Upper lobe of left lung (tissue), 6 donors: ENCODE measurements at places on chromosomes 7 and 10.

DNA sequence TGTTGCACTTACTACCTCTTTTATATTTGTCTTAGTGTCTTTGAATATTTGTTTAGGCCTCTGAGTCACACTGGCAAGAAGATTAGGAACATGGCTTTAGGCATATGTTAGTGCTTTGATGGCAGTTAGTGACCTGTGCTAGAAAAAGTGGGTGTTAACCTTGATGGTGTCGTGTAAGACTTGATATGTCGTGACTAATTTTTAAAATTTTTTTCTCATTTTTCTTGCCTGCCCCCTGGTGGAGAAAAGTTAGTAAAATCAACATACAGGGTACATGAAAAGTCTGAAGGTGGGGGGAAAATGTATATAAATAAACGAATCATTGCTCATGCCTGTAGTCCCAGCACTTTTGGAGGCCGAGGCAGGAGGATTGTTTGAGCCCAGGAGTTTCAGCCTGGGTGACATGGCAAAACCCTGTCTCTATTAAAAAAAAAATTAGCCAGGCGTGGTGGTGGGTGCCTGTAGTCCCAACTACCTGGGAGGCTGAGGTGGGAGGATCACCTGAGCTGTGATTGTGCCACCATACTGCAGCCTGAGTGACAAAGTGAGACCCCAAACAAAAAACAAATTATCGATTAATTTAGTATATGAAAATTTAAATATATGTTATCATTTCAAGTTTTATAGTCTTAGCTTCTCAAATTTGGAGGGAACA, 44.6 kb downstream of the TAX1BP1 start:
- no peak for DNase-seq

DNA sequence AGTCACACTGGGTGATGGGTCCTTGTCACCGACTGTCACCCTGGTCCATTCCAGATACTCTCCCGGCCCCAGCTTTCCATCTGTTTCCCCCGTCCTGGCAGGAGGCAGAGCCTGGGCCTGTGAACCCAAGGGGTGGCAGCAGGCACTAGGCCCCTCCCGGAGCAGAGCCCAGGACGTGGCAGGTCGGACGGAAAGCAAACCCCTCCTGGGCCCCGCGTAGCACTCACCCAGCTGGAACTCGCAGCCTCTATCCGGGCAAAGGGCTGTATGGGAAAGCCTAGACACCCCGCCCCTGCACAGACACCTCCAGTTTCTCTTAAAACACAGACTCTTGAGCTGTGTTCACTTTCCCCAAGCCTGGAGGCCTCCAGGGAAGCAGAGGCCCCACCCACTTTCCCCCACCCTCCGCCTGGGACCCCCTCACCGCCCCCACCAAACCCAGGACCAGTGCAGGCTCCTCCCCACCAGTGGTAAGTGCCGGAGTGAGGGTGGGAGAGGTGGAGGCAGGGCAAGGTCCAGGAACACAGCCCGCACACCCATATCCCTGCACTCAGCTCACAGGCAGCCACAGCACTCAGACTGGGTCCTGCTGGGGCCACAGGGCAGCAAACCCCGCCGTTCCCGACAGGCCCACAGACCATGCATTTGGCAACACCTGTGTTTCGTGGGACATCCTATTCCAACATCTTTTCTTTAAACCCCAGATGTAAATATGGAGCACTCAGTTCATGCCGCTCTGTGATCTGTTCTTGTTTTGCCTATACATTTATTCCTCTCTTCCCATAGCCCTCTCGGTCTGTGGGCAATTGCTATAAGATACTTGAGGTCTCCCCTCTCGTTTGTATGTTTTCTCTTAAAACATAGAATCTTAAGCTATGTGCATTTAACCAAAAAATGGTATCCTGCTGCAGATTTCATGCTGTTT, 98.2 kb upstream of the PDGFA start:
- no peak for DNase-seq

GRCh38 chr10:31758495-31758894, 170.1 kb downstream of the ARHGAP12 start:
- DNase-seq = no peak

- DNase-seq = no peak
Observed at GRCh38 chr10:126979311-126979710, 74.1 kb downstream of the DOCK1 start.

GRCh38 chr10:113939212-113939860, 84.9 kb downstream of the NHLRC2 start:
- no peak for DNase-seq

- DNase-seq = no peak
Observed at GRCh38 chr10:130364631-130365411, 228.6 kb downstream of the GLRX3 start.
